ENCODE measurements at places on chromosomes 3 and 15.

DNA sequence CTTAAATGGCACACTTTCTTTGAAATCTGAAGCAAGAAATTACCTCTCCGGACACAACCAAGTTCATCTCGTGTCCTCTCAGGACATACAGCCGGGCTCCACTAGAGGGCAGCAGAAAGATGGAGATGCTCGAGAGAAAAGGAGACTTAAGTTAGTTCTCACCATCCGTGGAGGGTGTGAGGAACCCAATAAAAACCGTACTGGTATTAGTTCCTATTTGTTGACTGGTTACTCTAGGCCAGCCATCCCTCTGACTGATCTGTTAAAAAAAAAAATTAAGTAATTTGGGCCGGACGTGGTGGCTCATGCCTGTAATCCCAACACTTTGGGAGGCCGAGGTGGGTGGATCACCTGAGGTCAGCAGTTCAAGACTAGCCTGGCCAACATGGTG, 7.9 kb upstream of the CYP11A1 start:
- peak; percentile 61 for DNase-seq

GRCh38 chr3:174821477-174821876, 37.7 kb upstream of the NAALADL2 start:
- no peak for DNase-seq

- DNase-seq: no peak
Observed at GRCh38 chr3:190424478-190425439, 24.9 kb downstream of the TMEM207 start.

DNA sequence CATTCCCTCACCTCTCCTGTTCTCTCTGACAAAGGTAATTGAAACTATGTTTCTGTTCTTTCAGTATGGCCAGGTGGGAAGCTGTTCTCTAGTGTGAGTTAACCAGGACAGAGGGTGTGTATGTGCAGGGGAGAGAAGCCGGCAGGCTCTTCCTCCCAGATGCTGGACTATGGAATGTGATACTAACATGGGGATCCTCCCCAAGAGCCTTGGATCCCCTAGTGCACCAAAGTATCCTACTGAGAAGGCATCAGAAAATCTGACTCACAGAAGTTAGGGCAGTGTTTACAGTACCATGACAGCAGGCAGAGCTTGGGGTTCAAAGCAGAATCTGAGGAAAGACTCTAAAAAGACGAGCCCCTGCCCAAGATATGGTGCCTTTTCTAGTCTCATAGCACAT, 123.1 kb downstream of the APBA2 start:
- no peak for DNase-seq

GRCh38 chr3:124699686-124700396, 30.4 kb upstream of the UMPS start:
- DNase-seq: no peak

- no peak for DNase-seq
Observed at GRCh38 chr15:74857082-74857655, 14.2 kb upstream of the ULK3 start.

GRCh38 chr3:37918627-37919026, 56.9 kb downstream of the CTDSPL start:
- DNase-seq: no peak

DNA sequence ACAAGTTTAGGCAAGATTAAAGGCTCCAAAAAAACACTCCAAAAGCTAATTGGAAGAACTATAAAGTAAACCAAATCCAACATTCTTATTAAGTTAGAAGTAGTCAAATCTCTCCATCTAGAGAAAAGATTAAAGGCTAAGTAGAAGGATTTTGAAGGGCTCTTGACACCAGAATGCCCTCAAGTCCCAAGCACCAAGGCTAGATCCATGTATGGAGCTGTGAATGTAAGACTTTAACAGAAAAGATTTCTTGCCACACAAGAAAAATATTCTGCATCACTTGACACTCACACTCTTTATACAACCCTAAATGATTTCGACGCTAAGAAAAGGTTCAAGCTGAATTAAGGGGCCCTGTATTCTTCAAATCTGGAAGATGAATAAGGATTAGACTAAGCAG, 345.2 kb downstream of the VGLL3 start:
- no peak for DNase-seq

DNA sequence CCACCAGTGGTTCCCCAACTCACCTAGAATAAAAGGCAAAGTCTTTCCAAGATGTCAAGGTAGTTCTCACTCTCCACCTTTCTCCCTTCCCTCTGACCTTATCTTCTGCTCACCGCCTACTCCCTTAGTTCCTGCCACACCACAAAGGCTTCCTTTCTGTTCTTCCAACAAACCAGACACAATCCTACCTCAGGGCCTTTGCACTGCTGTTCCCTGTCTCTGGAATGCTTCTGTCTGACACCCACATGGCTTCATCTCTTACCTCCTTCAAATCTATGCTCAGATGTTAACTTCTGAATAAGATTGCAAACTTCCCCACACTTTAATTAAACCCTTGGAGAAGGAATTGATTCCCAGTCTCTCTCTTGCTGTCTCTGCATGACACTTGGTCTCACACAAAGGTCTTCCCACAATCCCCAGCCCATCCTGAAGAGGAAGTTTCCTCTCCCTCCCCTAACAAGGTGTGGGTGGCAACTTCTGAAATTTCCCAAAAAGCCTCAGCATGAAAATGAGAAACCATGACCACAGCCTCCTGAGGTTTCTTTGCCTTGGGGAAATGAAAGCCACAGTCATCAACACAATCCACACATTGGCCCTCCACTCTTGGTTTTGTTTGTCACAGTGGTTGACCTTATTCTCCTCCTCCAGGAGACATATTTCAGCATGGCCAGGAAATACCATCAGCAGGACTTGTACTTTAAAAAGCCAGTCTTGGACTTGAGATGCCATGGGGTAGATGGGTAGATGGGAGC, 3.0 kb upstream of the RYK start:
- DNase-seq: no peak

DNA sequence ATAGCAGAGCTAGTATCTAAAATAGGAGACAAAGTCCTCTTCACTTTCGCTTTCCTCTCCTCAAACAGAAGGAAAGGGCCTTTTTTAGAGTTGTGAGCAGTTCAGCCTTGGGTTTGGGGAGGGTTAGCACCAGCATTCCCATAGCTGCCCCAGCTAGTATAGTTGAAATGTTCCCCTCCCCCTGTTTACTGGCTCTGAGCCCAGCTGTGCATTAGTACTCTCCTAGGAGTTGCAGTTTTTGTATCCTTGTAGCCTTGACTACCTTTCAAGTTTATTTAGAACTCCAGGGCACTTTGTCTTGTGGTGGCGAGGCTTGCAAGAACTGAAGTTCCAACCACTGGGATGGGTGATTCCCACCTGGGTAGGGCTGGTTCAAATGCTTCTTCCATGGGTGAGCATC, 245.1 kb upstream of the NAALADL2 start:
- no peak for DNase-seq

GRCh38 chr3:108079877-108080276, 11.0 kb downstream of the CD47 start:
- DNase-seq: no peak

DNA sequence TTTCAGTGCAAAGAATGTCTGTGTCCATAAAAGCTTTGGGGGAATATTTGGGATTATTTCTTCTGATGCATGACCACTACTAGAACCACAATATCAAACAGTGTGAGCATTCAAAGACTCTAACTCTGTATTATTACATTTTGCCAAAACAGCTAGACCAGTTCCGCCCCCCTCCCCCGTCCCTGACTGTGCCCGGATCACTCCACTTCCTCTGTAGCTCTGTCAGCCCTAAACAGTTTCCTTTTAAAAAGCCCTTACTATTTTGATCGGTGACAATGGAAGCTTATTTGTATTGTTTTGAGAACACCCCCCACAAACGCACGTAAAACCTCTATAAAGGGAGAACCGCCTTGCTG, 36.6 kb upstream of the EPHB3 start:
- no peak for DNase-seq

DNA sequence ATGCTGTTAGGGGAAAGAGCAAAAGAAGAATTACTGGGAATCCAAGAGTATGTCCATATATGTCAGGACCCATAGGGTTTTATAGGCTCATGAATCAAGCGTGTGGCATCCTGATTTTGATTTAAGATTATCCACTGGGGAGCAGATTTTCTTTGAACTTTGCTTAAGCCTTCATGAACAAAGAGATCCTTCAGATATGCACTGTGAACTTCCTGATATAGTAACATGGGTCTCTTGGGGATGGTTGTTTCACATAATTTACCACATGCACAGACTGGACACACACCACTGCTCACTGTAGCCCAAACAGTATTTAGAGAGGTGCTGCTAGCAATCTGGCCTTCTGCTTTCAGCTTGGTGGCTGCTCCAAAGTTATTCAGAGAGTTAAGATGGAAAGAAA, 200.9 kb upstream of the ZPLD1 start:
- no peak for DNase-seq

- no peak for DNase-seq
Observed at GRCh38 chr15:55005679-55006078, 191.1 kb downstream of the RSL24D1 start.

GRCh38 chr15:100669260-100669659, 66.9 kb downstream of the ASB7 start:
- DNase-seq: no peak

DNA sequence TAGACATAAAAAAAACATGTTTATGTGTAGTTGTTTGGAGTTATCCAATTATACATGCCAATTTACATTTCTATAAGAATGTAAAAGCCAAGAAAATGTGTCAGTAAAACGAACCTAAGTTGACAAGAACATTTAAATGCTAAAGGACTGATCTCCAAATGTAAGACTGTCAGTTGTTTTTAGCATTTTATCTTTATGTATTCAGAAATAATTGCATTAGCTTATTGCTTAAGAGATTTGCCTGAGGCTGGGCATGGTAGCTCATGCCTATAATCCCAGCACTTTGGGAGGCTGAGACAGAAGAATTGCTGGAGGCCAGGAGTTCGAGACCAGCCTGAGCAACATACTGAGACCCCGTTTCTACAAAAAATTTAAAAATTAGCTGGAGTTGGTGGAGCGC, 26.9 kb downstream of the PXK start:
- DNase-seq: no peak

DNA sequence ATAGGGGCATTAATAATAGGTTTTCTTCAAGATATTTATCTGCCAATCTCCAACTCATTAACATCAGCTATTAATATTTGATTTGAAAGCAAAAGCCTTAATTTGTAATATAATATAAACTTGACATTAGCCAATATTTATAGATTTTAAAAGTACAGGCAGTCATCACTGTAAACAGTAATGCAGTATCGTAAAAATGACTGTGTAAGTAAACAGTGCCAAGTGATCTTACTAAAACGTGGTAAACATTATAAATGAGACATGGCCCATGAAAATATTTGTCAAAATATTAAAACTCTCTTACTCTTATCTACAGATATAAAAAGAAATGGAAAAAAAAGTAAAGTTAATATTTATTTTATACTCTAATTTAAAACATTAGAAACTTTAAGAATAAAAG, 101.6 kb upstream of the EPHA6 start:
- no peak for DNase-seq

- no peak for DNase-seq
Observed at GRCh38 chr3:194468086-194468485, 18.7 kb downstream of the ATP13A3 start.

GRCh38 chr3:188505911-188506310, 352.0 kb downstream of the LPP start:
- no peak for DNase-seq

GRCh38 chr3:9296241-9296640, 46.8 kb upstream of the SRGAP3 start:
- DNase-seq: no peak

- DNase-seq: no peak
Observed at GRCh38 chr15:33871980-33872379, 96.3 kb upstream of the CHRM5 start.

GRCh38 chr3:78052746-78053145, 1012.8 kb downstream of the ROBO2 start:
- DNase-seq: no peak

GRCh38 chr3:14877469-14877868, 58.7 kb downstream of the FGD5 start:
- no peak for DNase-seq
